ENCODE measurements at places on chromosomes 4 and X.

DNA sequence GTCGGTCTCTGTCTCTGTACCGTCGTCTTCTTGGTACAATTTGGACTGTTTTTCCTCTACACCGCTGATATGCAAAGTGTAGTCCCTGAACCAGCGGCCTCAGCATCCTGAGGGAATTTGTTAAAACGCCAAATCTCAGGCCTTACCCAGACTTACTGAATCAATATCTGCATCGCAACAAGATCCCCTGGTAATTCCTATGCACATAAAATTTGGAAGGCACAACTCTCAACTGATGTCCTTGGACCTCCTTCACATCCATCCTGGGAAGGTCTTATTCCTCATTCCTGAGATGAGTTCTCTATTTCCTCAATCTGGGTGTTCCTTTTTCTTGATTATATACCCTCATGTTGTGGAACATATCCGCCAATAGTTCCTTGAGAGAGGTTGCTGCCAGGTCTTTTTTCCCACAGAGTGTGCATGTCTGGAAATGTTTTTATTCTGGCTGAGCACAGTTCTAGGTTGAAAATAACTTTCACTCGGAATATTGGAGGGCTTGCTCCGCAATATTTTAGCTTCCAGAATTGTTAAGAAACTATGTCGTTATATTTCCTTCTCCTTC, 738 bp upstream of the HPF1 start:
- no peak for DNase-seq

DNA sequence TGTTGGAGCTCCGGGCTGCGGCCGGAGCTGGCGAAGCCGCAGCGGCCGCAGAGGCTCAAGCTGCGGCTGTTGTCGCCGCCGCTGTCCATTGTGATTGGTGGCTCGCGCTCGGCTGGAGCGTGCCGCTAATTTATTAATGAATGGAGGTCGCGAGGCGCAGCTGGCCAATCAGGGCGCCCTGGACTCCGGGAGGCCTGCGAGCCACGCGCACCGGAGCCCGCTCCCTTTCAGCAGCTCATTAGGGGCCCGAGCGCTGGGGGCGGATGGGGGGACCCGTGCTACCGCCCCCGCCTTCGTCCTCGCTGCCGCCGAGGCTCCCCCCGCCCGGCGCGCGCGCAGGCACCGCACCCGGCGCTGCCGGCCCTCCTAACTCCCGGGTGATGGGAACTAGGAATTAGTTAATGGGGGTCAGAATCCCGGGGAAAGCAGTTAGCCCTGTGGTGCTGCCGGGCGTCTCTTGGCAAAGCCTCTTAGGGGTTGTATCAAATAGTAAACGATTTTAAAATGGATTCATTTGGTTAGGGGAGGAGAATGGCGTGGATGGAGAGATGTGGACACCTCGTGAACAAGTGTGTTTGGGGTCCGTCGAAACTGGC, 589 bp upstream of the NEUROG2 start:
- no peak for DNase-seq

- DNase-seq, result no peak
These were observed 231.7 kb downstream of the CRLF2 start for GRCh38 chrX:980587-981235.

DNA sequence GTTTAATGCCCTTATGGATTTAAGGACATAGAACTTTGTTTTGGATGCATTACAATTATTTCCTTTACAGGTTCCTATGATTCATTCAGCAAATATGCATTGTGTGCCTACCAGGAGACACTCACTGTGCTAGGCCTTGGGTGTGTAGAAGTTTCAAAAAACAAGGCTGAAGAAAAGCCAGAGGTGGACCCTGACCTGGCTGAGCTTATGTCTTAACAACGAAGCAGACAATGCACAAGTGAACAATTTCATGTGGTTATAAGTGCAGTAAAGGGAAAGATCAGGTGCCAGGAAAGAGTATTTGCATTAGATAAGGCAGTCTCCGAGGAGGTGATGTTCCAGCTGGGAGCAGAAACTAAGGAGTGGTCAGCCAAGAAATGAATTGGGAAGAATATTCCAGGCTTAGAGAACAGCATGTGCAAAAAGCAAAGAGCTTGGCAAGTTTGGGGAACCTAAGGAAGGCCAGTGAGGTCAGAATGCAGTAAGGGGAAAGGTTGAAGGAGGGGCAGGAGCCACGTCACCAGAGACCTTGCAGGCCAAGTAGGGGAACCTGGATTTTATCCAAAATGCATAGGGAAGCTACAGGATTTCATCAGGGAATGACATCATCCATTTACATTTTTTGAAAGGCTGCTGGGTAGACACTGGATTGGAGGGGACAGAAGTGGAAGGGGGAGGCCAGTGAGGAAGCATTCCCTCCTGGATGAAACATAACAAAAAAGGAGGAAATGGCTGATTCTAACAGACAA, 193.6 kb downstream of the SOWAHB start:
- no peak for DNase-seq

DNA sequence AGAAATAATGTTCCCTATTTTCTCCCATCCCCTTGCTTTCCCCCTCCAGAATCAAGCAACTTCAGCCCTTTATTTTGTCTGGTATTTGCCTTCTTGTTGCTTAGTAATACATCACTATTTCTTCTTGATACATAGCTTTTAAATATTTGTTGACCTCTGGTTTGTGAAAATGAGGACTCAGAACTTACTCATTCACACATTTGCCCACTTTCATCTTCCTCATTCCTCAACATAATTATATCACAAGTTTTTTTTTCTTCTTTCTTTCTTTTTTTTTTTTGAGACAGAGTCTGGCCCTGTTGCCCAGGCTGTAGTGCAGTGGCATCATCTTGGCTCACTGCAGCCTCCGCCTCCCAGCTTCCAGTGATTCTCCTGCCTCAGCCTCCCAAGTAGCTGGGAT, 28.9 kb upstream of the NDUFC1 start:
- no peak for DNase-seq

DNA sequence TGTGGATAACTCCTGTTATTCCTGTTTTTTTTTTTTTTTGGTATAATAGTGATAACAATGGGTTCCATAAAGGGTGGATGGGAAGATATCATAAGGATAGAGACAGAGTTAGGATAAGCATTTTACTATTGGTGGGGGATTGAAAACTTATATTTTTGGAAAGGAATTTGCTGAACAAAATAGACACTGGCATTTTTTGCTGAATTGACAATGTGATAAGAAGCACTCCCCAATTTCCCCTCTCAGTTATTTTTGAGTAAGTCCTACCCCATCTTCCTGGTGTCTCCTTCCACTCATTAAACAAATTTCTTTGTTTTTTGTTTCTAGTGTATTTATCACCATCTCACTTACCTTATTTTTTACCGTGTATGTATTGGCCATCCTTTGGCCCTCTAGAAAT, 55.8 kb downstream of the AMELX start:
- DNase-seq, result no peak

- DNase-seq, result no peak
These were observed 191.4 kb downstream of the SPRY1 start for GRCh38 chr4:123587983-123588494.

DNA sequence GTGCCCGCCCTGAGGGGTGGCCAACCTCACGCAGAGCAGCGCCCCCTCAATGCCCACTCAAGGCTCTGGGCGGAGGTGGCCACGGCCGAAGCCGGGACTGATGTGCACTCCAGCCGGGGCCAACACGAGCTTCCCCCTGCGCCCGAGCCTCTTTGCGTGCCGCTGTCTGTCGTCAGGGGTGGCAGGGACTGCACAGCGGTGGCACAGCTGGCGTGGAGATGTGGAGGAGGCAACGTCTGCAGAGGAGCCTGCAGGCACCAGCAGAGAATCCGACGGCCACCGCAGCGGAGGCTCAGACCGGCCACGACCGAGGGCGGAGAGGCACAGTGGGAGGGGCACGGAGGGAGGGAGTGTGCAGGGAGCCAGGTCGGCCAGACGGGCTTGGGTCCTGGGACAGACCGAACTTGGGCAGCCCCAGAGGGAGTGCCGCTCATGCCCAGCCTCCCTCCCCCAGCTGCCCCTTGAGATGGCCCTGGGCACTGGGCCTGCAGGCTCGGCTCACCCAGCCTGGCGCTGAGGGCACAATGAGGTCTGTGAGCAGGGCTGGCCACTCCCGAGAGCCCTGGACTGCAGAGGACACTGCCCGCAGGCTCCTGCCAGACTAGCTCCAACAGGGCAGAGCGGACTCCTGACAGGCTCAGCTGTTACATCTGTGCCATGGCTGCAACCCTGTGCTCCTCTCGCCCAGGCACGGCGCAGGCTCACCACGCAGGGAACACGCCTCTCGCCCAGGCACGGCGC, 46.5 kb upstream of the CPLX1 start:
- DNase-seq, result no peak

- peak; percentile 78 for DNase-seq
These were observed 25.0 kb downstream of the TACC3 start for GRCh38 chr4:1746265-1746691.
